Activated T-cell treated with anti-CD3 and anti-CD28 coated beads for 1 hour (primary cell): ENCODE measurements at places on chromosomes 13 and 19.
A peak's percentile ranks its signal among the peaks of the same experiment; 100 is the strongest.

DNA sequence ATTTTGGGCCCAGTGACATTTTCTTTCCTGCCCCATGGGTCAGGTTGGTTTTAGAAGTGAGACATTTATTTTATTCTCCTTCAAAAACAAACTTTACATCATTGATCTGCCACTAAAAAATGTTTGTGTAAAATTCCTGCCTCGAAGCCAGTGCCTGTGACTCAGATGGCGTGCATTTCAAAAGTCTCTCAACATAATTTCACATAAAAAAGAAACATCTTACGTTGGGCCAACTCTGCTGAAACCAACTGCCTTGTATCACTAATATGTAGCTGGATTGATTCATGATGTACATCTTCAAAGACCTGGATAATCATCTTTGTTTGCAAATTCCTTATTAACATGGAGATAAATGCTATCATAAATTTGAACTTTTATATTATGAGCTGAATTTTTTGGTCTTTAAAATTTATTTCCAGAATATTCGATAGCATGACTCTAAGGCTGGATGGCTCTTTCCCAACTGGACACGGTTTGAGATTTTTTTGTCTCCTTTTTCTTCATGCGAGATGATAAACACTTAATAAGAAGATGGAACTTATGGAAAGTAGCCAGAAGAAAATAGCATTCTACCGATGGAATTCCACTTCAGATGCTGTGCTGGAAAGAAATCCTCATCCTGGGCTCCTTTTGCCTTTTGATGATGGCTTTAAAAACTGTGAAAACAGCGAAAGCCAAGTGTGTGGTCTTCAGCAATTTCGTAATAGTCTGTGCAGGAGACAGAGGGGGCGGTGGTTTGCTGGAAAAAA is 420.5 kb downstream of the FGF9 start:
- no peak for DNase-seq

GRCh38 chr19:45206328-45206727 is 27.7 kb downstream of the BLOC1S3 start:
- no peak for DNase-seq

DNA sequence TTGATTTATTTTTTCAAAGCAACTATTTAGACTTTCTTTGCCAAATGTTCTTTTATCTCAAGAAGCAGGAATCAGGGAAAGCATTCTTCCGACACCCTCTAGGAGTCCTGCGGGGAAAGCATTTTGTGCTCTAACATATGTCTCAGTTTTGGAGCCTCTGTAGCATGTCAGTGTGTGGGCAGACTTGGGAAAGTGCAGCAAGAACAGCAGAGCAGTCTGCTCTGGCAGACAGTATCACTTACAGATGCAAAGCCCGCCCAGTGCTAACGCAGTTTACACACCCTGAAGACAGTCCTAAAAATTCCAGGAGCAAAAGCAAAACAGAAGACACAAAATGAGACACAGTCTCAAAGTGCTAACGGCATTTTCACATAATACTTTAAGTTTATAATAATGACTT is 393.5 kb downstream of the KLF12 start:
- DNase-seq: no peak

- no peak for DNase-seq
Measured at GRCh38 chr19:46634656-46635218, 1.3 kb downstream of the GNG8 start.

GRCh38 chr19:43711751-43712355 is 4.0 kb upstream of the IRGC start:
- DNase-seq: no peak

GRCh38 chr13:60227158-60227557 is 63.4 kb upstream of the DIAPH3 start:
- no peak for DNase-seq

DNA sequence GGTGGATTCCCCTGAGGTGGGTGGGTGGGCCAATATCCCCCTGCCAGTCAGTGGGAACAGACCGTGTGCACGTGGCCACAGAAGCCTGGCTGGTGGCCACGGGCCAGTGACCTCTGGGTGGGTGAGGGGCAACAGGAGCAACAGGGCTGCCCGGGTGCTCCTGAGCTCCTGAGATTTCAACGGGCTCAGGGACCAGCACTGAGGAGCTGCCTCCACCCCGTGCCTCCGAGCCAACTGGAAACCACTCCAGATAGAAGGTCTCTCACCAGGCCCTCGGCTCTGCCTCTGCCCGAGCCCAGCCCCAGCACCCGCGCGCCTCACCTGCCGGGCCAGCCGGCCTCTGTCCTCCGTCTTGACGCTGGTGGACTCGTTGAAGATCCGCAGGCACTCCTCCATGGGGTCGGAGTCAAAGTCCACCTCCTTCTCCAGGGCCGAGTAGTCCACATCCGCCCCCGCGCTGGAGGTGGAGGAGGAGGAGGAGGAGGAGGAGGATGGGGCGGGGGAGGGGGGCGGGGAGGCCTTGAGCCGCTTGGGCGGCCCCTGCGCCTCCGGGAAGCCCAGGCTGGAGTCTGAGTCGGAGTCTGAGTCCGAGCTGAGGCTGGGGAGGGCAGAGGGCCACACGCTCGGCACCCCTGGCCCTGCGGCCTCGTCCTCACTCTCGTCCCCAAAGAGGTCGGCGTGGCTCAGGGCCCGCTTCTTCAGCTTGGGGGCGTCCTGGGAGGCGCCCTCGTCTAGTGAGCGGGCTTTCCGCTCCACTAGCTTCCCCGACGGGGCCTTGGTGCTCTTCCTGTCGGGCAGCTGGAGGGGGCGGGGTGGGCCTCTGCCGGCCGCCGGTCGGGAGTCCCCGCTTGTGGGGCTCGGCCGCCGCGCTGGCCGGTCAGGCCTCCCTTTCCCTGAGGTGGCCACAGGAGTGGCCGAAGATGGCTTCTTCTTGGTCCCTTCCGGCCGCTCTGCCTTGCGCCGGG is 14.8 kb upstream of the ATP8B3 start:
- no peak for DNase-seq

DNA sequence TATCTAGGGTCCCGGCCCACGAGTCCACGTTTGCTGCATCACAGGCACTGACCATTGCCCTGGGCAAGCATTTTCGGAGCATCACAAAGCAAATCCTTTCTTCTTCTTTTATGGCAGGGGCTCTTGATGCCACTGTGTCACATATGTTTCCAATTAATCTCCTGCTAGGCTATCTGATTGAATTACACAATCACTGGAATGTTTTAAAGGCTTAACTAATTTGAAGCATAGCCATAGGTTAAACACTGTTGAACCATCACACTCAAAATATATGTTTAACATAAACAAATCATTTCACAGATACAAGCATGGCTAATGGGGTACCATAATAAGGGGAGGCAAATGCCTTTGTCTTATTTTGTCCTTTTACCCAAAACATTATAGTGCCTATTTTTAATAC is 338.3 kb downstream of the POU4F1 start:
- DNase-seq: no peak

- no peak for DNase-seq
Measured at GRCh38 chr19:16293118-16294091, 31.2 kb upstream of the KLF2 start.

GRCh38 chr13:108560093-108560492 is 69.3 kb upstream of the MYO16 start:
- DNase-seq: no peak

DNA sequence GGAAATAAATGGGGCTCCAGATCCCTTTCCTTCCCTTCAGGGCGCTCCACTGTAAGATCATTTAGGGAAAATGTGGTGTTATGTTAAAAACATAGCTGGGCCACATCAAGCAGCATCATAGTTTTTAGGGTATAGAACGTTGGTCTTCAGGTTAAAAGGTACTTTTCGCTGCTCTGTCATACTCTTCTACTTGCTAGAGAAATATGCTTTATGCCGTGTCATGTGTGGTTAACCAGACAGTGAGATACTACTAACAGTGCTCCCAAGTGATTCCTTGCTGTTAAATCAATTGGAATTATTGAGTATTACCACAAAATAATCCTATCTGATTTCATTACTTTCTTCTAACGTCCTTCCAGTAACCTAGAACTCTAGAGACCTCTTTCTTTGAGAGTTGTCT is 1.1 kb upstream of the NDFIP2 start:
- DNase-seq: no peak

GRCh38 chr13:75103976-75104375 is 378.0 kb downstream of the TBC1D4 start:
- DNase-seq: no peak

- DNase-seq: no peak
Measured at GRCh38 chr13:99015606-99016490, 38.0 kb upstream of the DOCK9 start.

- no peak for DNase-seq
Measured at GRCh38 chr13:40230833-40231266, 435.6 kb downstream of the FOXO1 start.

DNA sequence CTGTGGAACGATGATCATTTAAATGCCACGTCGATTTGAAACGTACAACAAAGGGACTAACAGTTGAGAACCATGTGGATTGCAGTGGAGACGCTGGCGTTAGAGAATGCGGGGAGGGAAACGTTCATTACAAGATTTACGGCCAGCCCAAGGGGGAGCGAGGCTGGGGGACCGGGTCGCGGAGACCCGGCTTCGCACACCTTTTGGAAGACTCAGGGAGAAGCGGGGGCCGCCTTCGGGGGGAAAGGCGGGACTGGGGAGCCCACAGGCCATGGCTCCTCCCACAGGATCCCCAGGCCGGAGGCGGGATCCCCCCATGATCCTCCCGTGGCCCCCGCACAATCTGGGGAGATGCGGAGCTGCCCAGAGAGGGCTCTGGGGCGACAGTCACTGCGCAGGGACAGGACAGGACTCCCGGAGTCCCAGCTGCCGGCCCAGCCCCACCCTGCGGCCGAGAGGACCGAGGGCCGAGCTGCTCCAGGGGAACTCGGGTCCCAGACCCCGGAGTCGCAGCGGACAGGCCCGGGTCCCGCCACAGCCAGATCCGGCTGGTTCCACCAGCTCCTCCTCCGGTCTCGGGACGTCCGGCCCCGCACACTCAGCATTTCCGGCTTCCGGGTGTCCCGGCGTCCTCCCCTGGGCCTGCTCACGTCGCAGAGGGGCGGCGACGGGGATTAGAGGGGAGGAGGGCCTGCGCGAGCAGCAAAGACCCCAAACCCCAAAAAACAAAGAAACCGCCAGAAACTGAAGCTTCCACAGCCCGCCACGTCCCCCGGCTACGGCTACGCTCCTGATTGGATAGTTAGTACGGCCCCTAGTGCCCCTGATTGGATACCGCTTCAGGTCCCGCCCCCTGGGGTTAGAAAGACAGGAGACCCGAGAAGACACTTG is 21.1 kb upstream of the OR10H1 start:
- peak; percentile 93 for DNase-seq

DNA sequence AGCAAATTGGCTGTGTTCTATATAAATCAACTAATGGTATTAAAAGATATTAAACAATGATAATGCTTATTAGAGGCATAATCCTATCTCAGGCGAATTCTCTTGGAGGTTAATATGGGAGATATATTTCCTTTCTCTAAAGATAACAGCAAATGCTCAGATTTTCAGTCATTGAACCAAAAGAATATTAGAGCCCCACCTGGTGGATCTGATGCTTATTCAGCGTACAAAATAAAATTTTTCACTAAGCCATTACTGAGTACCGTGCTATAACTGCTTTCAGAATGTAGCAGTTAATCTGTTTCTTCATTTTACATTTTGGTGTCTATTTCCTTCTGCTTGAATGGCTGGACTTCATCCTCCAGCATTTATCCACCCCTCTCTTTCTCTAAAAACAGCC is 143.3 kb upstream of the IPO5 start:
- DNase-seq: no peak

DNA sequence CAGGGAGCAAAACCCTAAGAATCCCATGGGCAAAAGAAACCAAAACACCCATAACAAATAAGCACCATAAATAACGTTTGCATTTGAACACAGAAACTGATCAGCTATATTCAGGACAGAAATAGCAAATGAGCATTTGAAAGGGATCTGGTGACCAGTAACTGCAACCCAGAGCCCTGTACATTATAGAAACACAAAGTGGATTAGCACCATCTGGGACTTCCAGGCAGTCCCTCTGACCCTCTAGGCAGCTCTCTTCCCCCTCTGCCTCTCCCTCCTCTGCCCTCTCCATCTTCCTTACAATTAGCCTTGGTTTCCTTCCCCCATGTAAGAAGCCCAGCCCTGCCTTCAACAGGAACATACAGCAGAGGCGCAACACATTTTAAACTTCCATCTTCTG is 215.0 kb downstream of the DCLK1 start:
- DNase-seq: no peak

GRCh38 chr13:84528408-84529070 is 646.3 kb upstream of the SLITRK1 start:
- DNase-seq: no peak

GRCh38 chr19:15112385-15112784 is 5.2 kb downstream of the SYDE1 start:
- DNase-seq: no peak

- no peak for DNase-seq
Measured at GRCh38 chr13:84605927-84606326, 723.7 kb upstream of the SLITRK1 start.

DNA sequence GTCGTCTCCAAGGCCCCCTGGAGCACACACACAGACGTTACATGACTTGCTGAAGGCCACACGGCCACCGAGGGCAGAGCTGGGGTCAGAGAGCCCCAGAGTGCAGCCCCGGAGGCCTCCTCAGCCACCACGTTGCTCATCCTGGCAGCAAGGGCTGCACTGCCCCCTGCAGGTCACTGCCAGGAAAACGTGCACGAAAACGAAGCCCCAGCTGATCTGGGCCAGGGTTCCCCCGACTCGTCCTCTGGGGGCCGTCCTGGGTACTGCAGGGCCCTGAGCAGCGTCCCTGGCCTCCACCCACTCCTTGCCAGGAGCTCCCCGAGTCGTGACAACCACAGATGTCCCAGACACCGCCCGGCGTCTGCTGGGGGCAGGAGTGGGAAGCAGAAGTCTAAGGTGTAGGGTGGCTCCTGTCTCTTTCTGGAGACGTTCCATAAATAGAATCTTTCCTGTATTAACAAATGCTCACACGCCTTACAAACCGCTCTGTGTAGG is 3.4 kb downstream of the TPGS1 start:
- DNase-seq: peak; percentile 91

DNA sequence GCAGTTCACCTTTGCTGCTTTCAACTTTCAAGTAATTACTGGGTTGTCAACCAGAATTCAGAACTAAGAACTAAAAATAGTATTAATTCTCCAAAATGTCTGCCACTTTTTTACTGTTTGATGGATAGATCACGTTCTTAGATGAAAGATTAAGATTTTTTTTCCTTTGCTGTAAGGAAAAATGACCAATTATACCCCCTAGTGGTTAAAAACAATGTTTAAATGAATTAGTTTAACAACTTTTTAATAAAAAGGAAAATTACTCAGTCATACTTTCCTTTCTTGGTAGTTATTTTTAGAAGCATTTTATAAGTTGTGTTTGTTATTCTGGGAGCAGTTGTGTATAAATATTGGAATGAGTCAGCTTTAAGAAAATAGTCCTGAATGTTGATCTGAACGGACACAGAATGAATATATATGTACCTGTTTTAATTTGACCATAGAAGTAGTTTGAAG is 4.6 kb downstream of the TM9SF2 start:
- no peak for DNase-seq

DNA sequence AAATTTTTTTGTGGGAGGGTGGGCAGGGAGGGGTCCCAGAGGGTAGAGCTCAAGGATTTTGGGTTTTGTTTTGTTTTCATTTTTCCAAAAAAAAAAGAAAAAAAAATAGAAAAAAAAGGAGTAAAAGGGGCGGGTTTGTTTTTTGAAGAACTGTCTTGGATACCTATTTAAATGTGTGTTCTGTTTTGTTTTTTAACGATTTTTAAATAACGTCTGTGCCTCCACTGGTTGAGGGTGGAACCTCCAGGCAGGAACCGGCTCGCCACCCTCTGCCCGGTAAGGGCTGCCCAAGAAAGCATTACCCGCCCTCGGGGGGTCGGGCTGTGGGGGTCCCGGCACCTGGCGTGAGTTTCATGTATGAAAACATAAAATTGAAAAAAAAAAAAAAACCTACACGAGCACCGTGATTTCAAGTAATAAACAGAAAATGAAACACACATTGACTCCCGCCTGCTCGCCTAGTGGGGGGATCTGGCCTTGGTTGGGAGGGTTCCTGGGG is 10.4 kb downstream of the MIDN start:
- DNase-seq: no peak
